Body of pancreas (tissue), 4 donors: ENCODE measurements at places on chromosomes 6 and 20. TPM values are rescaled to one million over a fixed set of nuclear protein-coding genes. Genes with fewer than 3 reads are reported as not detected.

DNA sequence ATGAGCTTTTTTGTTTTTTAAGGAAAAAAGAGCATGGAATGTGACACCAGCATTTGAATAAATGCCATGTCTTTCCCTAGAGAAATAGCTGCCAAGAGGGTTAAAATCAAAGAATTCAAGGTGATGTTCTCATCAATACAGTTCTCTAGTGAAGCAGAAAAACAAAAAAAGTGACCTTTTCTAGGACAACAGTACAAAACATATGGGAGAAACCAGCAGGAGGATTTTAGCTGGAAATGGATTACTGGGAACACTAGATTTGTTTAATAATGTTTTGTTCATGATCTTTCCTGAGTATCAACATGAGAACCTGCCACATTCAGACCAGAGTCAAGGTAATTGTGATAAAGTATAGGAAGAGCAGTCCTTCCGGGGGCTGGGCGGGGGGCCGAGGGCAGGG, 372.2 kb downstream of the LMBRD1 start:
- DNase-seq: no peak

Gene PTCHD4
- total RNA-seq: 0.26 TPM

Gene CALHM4
- not detected for total RNA-seq

DNA sequence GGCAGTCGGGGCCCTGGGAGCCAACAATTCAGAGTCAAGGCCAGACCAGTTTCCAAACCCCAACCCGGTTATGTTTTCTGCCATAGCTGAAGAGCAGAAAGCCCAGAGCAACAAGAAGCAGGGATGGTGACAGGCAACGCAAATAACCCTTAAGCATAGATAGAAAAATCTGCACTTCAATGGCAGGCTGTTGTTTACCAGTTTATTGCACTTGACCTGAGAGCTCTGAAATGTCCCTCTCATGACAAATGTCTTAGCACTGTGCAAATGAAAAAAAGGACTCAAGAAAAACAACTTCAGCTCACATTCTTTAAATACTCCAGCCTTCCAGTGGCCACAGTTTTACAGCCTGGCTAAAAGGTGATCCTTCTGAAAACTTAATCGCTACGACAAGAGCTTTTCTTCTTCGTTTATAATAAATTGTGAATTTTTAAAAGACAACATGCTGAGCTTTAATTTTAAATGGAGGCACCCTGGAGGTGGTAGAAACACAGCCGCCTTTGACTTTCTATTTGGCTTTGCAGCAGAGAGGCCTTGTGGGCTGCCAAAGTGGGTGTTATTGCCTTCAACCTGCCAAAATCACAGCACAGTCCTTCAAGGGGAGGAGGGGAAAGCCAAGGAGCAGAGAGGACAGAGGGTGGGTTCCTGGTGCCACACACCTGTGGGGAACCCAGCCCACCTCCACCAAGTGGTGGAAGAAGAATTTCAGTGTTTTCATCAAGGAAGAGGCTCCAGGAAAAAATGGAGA, 289.5 kb upstream of the CDYL start:
- no peak for DNase-seq

DNA sequence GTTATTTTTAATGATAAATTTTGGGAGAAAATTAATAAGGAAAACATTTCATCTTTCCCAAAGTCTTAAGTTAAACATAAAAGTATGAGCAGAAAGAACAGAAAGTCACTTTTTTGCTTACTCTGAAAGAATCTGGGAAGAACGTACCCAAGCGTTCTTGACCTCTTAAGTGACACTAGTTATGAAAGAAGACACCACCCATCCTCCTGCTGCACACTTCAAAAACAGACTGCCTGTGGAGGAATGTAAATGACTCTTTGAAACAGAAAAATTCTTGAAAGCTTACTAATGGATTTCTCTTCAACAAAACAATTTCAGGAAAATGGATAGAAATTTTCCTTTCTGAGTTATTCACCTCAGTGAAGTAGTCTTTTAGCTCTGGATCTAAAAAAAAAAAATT, 227.7 kb downstream of the MEI4 start:
- DNase-seq: no peak

Gene DTD1
- total RNA-seq: 8.9 TPM

Gene FAM217A
- not detected for total RNA-seq

GRCh38 chr6:169972736-169973135, 221.3 kb downstream of the ERMARD start:
- DNase-seq: peak; percentile 2

Gene OLIG3
- total RNA-seq: not detected

DNA sequence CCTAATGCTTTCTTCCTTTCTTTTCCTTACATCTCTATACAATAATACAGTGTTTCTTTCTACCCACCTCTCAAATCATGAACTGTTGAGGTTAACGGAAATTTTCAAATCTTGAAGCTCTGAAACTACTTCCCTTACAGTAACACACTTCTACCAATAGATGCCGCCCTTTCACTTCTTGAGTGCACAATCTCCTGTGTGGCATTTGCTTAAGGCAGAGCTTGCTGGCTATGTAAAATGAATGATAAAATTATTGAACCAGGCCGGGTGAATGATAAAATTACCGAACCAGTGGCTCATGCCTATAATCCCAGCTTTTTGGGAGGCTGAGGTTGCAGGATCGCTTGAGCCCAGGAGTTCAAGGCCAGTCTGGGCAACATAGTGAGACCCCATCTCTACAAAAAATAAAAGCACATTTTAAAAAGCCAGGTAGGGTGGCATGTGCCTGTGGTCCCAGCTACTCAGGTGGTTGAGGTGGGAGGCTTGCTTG, 56.8 kb downstream of the KCNS1 start:
- DNase-seq: peak; percentile 59

DNA sequence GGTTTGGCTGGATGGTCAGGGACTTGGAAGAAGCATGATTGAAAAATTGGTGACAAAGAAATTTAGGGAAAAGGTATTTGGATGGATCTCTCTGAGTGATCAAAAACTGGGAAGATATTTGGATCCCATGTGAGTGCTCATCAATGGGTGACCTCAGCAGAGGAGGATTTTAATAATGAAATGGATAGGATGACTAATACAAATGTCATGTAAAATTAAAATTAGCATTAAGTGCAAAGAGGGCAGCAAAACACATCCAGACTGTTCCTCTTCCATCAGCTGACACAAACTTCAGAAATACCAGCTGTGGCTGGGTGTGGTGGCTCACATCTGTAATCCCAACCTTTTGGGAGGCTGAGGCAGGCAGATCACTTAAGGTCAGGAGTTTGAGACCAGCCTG, 151.7 kb downstream of the THBS2 start:
- no peak for DNase-seq

Gene VGLL2
- 0.99 TPM for total RNA-seq

DNA sequence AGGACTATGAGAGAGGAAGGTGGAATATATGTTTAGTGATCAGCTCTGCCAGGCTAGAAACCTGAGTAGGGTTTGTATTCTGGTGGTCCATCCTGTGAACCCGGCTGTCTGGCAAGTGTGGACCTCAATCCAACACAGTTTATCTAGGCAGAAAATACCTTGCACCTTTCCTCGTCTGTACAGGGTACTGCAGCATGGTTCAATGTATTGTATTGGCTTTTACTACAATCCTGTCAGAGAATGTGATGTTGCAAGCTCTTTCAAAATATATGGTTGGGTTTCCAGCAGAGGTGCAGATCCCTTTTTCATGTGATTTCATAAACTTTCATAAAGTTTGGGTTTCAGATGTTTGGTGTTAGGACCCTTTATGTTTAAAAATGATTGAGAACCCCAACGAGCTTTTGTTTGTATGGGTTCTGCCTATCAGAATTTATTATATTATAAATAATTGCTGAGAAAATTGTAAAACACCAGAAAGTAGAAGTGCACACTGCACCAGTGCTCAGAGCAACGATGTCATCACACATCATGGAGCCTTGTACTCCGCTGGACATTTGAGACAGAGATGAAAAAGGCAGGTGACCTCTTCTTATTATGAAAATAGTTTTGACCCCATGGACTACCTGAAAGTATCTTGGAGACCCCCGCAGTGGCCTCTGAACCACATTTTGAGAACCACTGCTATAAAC, 106.6 kb downstream of the RTN4IP1 start:
- DNase-seq: no peak

Gene SSTR4
- not detected for total RNA-seq

GRCh38 chr20:3932681-3933080, 43.5 kb downstream of the PANK2 start:
- DNase-seq: no peak

GRCh38 chr6:21213492-21213891, 380.1 kb upstream of the SOX4 start:
- DNase-seq: no peak

Gene EYA2
- 0.52 TPM for total RNA-seq

GRCh38 chr20:12133553-12133952, 215.9 kb downstream of the BTBD3 start:
- DNase-seq: no peak

DNA sequence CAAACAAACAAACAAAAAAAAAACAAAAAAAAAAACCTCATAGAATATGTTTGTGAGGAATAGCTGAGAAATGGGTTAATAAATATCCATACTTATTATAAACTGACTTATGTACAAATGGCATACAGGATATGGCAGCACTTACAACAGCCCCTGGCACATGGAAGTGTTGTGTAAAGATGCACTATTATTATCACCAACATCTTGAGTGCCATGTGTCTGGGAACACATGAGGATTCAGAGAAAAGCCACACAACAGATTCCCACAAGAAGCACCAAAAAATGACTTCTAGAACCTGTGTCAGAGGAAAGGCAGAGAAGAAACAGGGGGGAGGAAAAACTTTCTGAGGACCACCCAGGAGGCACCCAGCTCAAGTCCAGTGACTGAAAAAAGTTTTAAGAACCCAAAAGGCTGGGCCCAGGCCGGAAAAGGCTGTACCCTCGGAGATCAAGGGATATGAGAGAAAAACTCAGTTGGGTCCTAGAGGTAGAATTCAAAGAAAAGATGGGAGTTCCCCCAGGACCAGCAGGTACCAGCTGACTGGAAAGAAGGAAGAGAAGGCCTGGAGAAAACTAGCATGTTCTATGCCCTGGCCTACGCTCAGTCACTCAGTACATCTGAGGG, 9.4 kb upstream of the TAF8 start:
- no peak for DNase-seq

Gene RALY
- 49.3 TPM for total RNA-seq

DNA sequence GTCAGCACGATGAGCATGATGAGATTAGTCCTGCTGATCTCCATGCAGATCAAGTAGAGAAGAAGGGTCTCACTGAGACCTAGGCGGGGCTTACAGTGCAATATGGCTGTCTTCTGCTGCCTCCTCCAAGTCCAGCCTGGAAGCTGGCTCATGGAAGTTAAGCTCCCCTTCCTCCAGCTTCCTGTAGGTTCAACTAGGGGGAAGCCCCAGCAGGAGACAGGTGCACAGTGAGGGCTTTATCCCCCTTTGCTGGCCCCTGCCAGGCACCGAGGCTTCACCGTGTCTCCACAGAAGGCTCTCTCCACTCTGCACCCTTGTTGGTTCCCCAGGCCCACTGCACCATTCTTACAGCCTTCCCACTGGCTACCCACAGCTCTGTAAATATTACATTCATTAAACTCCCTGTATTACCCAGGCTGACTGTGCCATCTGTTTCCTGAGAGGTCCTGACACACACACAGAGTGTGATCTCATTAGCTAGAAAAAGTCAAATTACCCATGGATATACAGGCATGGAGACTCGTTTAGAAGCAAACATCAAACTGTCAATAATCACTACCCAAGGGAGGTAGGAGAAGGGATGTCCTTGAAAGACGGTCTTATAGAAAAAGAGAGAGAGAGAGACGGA, 90.4 kb downstream of the SLC2A10 start:
- DNase-seq: no peak
